ENCODE measurements at places on chromosomes 1 and 21. TPM values are rescaled to one million over a fixed set of nuclear protein-coding genes. Genes with fewer than 3 reads are reported as not detected.

GRCh38 chr1:18673976-18674375 lies 43.3 kb downstream of the PAX7 start:
- DNase-seq, result no peak

DNA sequence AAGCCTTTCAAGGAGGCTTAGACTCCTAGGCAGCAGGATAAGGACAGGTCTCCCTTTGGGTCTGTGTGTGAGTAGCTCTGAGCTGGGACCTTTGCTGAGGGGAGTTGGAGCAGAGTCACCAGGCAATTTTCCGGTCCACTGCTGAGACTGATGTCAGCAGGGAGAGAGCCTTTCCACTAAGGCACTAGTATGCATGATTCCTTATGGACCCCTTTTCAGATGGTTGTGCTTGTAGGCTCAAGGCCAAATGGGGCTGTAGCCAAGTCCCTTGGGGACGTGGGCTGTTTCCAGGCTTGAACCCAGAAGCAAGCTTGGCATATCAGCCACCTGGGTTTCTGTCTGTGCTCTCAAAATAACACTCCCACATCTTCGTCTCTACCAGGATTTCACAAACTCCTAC lies 73.0 kb downstream of the CCDC18 start:
- no peak for DNase-seq

- DNase-seq, result no peak
Observed at GRCh38 chr1:20630729-20631128, 2.5 kb upstream of the PINK1 start.

FCRL6 gene
- 0.32 TPM for total RNA-seq

EDARADD gene
- total RNA-seq, result 0.78 TPM

- no peak for DNase-seq
Observed at GRCh38 chr21:39867198-39867650, at the start of gene PCP4. Gene PCP4 (plus strand): TSS chr21:39867438. CDS start chr21:39867502, 64 bp downstream.

GRCh38 chr1:177171536-177172123 lies 872 bp downstream of the BRINP2 start:
- no peak for DNase-seq

OR6Y1 gene
- total RNA-seq, result not detected

DNA sequence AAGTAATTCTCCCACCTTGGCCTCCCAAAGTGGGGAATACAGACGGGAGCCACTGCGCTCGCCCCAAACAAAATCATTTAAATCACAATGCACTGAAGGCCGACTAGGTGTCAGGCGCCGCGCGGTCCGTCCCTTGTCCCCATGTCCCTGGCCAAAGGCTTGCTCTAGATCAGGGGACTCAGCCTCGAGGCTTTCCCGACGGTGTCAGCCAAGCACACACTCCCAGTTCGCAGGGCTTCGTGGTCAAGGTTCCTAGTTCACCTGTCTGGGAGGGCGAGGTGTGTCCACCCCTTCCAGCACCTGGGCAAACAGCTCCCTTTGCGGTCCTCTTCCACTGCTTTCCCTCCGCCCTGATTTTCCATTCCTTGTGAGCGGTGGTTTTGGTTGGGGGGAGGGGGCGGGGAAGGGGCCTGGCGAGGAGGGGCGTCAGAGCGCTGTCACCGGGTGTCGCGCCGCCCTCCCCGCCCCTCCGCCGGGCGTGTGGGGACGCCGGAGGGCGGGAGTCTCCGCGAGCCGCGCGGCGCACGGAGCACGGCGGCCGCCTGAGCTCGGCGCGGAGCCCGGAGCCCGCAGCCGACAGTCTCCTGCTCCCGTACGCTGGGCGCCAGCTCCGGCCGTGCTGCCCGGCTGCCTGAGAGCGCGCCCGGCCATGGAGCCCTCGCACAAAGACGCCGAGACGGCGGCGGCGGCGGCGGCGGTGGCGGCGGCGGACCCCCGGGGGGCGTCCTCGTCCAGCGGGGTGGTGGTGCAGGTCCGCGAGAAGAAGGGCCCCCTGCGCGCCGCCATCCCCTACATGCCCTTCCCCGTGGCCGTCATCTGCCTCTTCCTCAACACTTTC lies at the start of gene STUM:
STUM (plus strand) TSS at position 509 of the 838 bp plus-strand sequence; CDS start at position 650, 141 bp downstream.
- no peak for DNase-seq

DNA sequence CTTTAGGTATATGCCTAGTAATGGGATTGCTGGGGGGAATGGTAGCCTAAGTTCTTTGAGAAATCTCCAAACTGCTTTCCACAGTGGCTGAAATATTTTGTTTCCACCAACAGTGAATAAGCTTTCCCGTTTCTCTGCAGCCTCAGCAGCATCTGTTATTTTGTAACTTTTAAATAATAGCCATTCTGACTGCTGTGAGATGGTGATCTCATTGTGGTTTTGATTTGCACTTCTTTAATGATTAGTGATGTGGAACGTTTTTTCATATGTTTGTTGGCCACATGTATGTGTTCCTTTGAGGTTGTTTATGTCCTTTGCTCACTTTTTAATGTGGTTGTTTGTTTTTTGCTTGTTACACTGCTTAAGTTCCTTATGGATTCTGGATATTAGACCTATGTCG lies 237.4 kb downstream of the CENPF start:
- DNase-seq, result no peak

SPRR4 gene
- total RNA-seq, result not detected

GRCh38 chr1:245810789-245811337 lies 656.1 kb downstream of the KIF26B start:
- DNase-seq, result no peak

TFAP2E gene
- 0.27 TPM for total RNA-seq

DNA sequence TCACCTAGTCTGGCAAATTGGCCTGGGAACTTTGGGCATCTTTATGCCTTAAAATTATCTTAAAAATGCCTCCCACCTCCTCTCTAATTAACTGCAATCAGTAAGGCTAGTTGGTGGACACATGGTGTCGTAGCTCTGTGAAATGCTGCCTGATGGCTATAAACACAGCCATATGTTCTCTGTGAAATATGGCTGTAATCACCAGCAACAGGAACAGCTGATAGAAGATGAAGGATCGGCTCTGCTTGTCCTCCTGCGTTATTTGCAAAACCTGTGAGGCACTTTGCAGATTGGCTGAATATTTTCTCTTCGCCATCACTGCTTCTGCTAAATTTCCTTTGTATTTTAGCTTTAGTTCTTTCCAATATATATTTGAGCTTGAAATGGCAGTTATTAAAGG lies 419.6 kb downstream of the RWDD3 start:
- no peak for DNase-seq

MSH4 gene
- total RNA-seq, result 0.35 TPM

- DNase-seq, result peak; percentile 64
Observed at GRCh38 chr21:40681164-40681859, 165.6 kb downstream of the DSCAM start.

CGN gene
- 0.27 TPM for total RNA-seq

- DNase-seq, result no peak
Observed at GRCh38 chr1:160781914-160782689, 13.9 kb upstream of the LY9 start.

GRCh38 chr1:182279724-182280503 lies 111.7 kb downstream of the GLUL start:
- peak; percentile 69 for DNase-seq

- DNase-seq, result no peak
Observed at GRCh38 chr1:226942392-226942791, 2.3 kb downstream of the COQ8A start.

GRCh38 chr1:20601129-20601825 lies 12.4 kb downstream of the CDA start:
- no peak for DNase-seq

GRCh38 chr1:40155135-40155534 lies 6.1 kb upstream of the RLF start:
- no peak for DNase-seq

DNA sequence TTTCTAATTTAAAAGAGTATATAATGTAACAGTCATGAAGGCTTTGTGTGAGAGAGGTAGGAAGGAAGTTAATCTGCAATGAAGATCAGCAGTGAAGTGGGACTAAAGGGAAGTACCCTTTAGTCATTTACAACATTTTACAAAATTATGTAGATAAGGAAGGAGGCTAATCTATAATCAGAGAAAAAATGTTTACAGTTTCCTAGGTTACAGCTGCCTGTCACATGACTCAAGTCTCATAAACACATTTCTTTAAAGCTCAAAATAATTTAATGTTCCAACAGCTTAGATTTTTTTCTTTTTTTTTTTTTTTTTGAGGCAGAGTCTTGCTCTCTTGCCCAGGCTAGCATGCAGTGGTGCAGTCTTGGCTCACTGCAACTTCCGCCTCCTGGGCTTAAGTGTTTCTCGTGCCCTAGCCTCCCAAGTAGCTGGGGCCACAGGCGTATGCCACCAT lies 26.2 kb upstream of the CAP1 start:
- no peak for DNase-seq

DNA sequence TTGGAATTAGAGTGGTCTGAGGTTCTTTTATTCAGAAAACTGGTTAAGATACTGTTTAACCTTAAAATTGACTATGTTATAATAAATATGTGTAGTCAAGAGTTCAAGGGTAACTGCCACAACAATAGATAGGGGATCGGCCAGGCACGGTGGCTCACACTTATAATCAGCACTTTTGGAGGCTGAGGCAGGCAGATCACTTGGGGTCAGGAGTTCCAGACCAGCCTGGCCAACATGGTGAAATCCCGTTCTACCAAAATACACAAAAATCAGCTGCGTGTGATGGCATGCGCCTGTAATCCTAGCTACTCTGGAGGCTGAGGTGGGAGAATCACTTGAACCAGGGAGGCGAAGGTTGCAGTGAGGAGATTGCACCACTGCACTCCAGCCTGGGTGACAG lies 39.5 kb downstream of the PDC start:
- no peak for DNase-seq

- no peak for DNase-seq
Observed at GRCh38 chr1:3788756-3789420, 7.4 kb downstream of the LRRC47 start.

- no peak for DNase-seq
Observed at GRCh38 chr1:4553761-4554160, 100.6 kb upstream of the AJAP1 start.

DNA sequence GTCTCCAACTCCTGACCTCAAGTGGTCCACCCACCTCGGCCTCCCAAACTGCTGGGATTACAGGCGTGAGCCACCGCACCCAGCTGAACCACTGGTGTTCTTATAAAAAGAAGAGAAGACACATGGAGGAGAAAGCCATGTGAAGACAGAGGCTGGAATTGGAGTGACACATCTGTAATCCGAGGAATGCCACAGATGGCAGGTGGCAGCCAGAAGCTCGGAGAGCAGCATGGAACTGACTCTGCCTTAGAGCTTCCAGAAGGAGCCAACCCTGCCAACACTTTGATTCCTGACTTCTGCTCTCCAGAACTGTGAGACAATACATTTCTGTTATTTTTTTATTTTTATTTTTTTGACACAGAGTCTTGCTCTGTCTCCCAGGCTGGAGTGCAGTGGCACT lies 59.0 kb upstream of the ATP2B4 start:
- DNase-seq, result no peak

GRCh38 chr1:48948562-48948961 lies 171.9 kb upstream of the BEND5 start:
- DNase-seq, result no peak

DNA sequence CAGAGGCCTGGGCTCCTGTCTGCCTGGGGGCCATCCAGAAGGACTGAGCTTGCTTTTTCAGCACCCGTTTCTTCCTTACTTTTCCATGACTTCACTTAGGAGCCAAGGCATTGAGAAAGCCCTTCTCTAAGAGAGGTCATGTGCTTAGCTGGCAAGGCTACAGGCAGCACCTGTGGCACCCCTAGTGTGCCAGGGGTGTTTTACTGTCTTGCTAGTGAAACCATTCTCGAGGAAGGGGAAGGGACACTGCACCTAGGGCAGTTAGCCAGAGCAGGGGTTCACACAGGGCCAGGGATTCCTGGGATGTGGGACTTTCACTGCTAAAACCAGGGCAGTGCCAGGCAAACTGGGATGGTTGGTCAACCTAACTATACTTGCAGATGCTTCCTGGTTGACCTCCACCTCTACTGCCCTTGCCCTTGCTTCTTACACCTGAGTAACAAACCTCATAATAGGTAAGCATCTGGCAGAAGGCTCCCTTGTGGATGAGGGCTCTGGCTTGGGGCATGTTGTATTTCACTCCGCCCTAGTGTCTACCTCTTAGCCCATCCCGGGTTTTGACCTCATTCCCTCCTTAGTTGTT lies 69.2 kb downstream of the NOS1AP start:
- no peak for DNase-seq

CD1E gene
- total RNA-seq, result not detected

- no peak for DNase-seq
Observed at GRCh38 chr21:26798856-26799751, 46.1 kb downstream of the ADAMTS1 start.

DNA sequence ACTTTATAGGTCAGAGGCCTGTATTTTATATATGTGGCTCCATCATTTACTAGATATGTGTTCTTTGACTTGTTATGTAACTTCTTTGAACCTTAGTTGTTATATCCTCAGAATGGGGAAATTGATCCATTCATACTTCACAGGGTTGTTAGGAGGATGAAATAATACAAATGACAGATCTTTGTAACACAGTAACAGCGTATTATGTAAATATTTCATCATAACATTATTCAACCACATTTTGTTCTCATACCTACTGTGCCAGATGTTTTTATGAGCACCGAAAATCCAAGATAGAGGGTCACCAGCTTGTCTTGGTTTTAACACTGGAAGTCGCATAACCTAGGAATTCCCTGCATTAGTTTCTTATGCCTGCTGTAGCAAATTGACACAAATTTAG lies 3.3 kb downstream of the SUCO start:
- no peak for DNase-seq

- DNase-seq, result no peak
Observed at GRCh38 chr1:79117376-79117775, 110.8 kb upstream of the ADGRL4 start.

DNA sequence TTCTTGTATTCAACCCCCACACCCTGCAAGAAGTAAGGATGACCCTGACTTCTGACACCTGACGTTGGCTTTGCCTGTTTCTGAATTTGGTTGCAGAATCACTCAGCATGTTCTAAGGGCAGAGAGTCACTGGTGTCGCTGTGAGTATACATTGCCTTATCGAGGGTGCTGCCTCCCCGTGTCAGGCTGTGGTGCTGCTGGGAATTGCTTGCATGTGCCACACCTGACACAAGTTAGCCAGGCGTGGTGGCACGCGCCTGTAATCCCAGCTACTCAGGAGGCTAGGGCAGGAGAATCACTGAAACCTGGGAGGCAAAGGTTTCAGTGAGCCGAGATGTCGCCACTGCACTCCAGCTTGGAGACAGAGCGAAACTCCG lies 45.9 kb downstream of the WDR4 start:
- DNase-seq, result no peak

HES5 gene
- total RNA-seq, result 1.6 TPM

WDR64 gene
- not detected for total RNA-seq

Data from Right ventricle myocardium superior (tissue), 1 donor.